ENCODE measurements at places on chromosomes 7 and 10.

DNA sequence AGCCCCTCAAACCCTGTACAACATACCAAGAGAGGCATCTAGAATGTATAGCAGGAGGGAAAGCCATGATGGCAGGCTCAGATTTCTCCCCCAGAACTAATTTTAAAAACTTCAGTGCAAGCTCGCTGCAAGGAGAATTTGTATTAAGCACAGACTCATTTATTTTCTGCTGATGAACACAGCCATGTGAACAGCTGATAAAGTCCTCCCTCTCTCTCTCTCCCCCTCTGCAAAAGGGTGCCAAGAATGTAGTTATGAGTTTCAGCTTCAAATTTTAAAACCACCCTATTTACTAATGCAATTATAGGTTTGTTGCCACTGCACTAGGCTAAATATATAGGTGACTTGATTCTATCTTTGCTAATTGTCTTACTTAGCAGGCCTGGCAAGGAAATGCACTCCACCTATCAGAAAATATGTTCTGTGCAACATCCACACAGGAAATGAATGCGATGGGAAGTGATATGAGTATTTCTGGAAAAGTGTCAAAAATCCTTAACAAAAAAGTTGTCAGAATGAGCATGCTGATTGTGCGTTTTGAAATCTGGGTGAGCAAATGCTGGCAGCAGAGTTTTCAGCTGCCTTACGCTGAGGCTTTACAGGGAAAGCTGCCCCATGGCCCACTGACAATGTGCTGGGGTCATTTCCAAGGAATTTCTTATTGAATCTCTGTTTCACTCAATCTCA lies 43.4 kb upstream of the GHITM start:
- peak; percentile 33 for DNase-seq

- no peak for DNase-seq
Measured at GRCh38 chr10:51028420-51028819, 45.9 kb upstream of the PRKG1 start.

- no peak for DNase-seq
Measured at GRCh38 chr10:124573726-124574455, 112.3 kb downstream of the LHPP start.

DNA sequence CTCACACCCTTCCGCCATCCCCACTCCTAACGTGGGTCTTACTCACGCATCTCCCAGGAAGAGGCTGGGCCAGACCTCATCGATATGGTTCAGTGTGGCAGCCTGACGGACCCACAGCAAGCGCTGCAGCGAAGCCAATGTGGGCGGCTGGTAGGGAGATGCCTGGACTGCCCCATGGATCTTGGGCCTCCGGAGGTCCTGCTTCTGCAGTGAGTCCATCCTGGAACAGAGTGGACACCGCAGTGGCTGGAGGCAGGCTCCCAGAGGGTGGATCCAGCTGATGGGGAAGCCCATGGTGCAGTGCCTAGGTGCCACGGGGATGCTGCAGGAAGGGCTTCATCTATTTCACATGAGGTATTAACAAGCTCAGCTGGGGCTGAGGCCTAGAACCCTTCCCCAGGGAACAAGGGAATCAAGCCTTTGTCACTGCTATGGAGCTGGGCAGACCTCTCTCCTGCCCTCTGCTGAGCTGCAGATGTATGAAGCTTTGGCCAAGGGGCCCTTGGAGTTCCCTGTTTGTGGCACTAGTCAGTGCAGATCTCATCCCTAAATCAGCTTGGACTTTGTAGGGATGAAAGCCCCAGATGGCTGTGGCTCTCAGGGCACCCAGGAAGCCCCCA lies 13.7 kb upstream of the SAMD8 start:
- DNase-seq: no peak

DNA sequence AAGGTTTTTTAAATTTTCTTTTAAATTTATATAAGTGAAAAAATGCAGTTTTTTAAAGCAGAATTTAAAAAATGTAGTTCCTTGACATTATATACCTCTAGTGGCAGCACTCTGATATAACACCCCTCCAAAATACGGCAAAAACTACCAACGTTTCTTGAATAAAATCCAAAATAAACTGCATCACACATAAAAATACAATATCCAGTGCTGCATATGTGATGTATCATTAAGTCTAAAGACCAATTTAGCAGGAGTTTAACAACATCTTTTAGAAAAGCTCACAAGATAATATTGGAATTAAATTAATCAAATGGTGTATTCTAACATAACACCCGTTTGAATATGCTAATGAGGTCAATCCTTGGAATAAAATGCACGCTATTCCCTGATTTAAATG lies 1.4 kb downstream of the TCERG1L start:
- no peak for DNase-seq

GRCh38 chr7:106258789-106259188 lies 26.0 kb downstream of the NAMPT start:
- DNase-seq: no peak

DNA sequence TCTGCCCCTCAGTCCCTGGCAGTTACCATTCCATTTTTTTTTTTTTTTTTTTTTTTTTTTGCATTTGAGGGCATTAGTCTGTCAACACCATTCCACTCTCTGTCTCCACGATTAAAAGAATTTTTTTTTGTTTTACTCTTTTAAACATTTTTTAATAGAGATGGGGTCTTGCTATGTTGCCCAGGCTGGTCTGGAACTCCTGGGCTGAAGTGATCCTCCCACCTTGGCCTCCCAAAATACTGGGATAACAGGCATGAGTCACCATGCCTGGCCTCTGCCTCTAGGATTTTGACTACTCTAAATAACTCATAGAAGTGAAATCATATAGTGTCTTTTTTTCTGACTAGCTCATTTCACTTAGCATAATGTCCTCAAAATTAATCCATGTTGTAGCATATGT lies 16.5 kb upstream of the CLDN3 start:
- DNase-seq: no peak

GRCh38 chr10:99007457-99007856 lies 228.2 kb downstream of the HPSE2 start:
- DNase-seq: peak; percentile 55

- DNase-seq: no peak
Measured at GRCh38 chr7:150631084-150631826, 930 bp downstream of the GIMAP6 start.

GRCh38 chr10:17882557-17882956 lies 69.2 kb upstream of the SLC39A12 start:
- no peak for DNase-seq

- no peak for DNase-seq
Measured at GRCh38 chr10:130498934-130499333, 362.7 kb downstream of the GLRX3 start.

Measured in SK-N-SH (cell line).